ENCODE measurements at places on chromosomes 5 and 9.

GRCh38 chr5:58012102-58012501 lies 447.8 kb downstream of the PLK2 start:
- DNase-seq = no peak

DNA sequence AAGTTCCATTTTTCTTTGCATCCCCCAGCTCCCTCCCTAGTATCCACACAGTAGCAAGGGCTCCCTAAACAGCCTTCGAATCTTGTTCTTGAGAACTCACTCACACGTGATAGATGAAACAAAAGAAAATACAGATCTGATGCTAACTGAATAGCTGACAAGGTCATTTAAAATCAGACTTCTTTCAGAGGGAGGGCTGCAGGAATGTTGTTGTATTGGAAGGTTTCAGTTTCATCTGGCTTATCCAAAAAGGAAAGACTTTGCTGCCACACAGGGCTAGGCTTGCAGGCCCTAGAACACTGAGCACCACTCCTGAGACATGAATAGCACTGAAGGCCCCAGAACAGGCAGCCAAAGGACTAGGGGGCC lies 3.2 kb downstream of the CD180 start:
- no peak for DNase-seq

DNA sequence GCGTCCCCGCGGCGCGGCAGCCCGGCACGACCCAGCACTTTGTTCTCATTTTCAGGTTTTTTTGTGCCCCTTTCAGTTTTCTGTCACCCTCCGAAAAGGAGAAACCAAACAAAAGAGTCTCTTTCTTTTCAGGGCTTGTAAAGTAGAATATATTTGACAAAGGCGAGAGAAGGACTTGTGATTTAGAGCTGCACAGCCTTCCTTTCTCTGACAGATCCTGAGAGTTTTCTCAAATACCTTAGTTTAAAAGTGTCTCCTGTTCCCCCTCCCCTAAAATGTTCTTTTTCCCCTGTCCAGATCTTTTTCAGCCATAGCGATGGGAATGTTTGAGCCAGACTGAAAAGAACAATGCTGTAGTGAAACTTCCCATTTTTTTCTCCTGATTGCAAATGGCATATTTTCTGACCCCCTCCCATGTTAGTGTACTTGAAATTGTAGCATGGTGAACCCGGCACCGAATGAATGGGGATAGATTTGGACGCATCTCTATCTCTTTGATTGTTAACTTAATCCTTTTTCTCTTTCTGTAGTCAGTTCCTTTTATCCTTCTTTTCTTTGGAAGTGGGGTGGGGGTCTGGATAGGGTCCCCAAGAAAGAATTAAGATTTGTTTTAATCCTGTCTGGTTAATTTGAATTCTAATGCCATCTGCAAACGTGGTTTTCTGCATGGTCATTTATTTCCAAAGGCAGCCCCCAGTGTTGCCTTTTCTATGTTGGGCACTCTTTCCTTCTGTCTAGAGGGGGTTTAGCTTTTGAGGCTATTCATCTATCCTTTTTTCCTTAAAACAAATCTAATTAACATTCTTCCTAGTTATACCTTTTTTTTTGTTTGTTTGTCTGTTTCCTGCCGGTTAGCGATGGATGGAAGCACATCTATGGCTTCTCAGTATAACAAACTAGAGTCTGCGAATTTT lies 2.2 kb downstream of the ZSWIM6 start:
- no peak for DNase-seq

- DNase-seq = no peak
These were observed 32.2 kb downstream of the ALDH7A1 start for GRCh38 chr5:126562823-126563222.

GRCh38 chr9:131706608-131706970 lies 33.3 kb downstream of the RAPGEF1 start:
- DNase-seq = no peak

All from stimulated activated CD4-positive, alpha-beta T cell treated with anti-CD3 and anti-CD28 coated beads, Interleukin-12 subunit alpha, Interleukin-12 subunit beta, amount 100 ng/mL, for 24 hours (primary cell).